ENCODE measurements at places on chromosomes 16 and 17.

DNA sequence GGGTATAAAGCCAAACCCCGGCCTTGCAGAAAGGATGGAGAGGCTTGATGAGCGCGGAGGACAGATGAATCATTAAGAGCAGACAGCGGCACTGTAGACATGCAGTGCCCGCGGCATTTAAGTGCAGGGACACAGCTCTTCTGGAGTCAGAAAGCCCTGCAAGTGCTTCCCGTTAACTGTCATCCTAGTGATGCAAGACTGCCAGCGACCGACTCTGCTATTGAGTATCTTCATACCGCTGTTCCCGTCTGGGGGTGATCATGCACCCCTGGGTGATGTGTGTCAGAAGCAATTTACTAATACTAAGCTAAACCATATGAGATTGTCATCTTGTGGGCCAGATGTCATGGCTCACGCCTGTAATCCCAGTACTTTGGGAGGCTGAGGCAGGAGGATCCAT, 101.0 kb downstream of the ABCC6 start:
- DNase-seq: no peak

DNA sequence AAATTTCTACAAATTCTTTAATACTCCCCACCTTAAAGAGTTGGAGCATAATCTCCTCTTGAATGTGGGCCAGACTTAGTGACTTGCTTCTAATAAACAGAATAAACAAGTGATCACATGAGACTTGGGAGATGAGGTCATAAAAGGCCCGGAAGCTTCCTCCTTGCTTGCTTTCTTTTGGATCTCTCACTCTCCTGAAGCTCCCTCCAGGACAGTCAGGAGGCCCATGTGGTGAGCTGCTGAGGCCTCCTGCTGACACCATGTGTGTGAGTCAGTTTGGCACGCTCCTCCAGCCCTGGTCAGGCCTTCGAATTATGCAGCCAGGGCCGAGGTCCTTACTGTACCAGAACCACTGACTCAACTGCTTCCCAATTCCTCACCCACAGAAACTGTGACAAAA, 53.2 kb downstream of the NDEL1 start:
- no peak for DNase-seq

DNA sequence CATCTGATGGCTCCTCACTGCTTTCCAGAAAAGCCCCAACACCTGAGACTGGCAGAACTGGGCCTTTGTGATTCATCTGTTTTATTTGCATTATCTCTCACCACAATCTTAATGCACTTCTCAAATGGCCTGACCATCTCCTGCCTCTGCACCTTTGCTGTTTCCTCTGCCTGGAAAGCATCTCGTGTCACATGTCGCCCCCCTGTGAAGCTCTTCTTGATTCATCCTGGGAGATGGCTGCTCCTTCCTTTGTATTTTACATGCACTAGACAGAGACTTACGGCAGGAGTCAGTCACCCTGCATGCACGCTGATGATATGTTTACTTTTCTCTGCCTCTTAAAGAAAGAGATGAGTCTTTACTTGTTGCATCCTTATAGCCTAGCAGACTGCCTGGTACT, 30.0 kb downstream of the HNF1B start:
- no peak for DNase-seq

GRCh38 chr16:12170103-12171040, 193.8 kb downstream of the SNX29 start:
- DNase-seq: no peak

GRCh38 chr17:4948931-4949320, 596 bp upstream of the PFN1 start:
- no peak for DNase-seq

All from H1 (cell line).